Activated naive CD8-positive, alpha-beta T cell treated with anti-CD3 and anti-CD28 coated beads for 36 hours (primary cell): ENCODE measurements at places on chromosomes 4 and X. TPM values are rescaled to one million over a fixed set of nuclear protein-coding genes. Genes with fewer than 3 reads are reported as not detected.

- H3K36me3 ChIP-seq = no peaks in the 10 kb centered on the region
- H3K4me1 ChIP-seq = no peaks in the 10 kb centered on the region
- no peak overlapping the region for H3K4me3 ChIP-seq
- DNase-seq = no peak
- peaks cover 12% of the 10 kb centered on the region for H3K27me3 ChIP-seq
Observed at GRCh38 chr4:127809173-127809800, 27.2 kb downstream of the HSPA4L start.

DNA sequence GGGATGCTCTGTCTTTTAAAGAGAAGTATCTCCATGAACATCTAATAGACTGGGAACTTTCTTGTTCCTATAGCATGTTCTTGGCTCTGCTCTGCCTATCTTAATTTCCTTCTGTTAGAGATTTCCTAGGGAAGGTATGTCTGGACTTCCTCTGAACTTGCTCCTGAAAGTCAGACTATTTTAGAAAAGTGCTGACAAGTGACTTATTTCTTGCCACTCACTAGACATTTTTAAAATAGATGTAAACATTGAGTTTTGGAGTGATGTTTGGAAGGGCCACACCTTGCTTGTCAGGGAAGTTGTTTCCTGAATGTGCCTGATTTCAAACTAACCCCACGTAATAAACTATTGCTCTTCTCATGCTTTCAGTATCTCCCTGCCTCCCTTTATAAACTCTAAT, 62.4 kb upstream of the ATP8A1 start:
- no peak for DNase-seq
- no peak overlapping the region for H3K27ac ChIP-seq
- no peaks in the 10 kb centered on the region for H3K27me3 ChIP-seq
- no peak overlapping the region for H3K4me3 ChIP-seq
- H3K36me3 ChIP-seq = no peaks in the 10 kb centered on the region
- peaks cover 9% of the 10 kb centered on the region for H3K4me1 ChIP-seq

The SLIT2 gene
- total RNA-seq = not detected

The LNX1 gene
- not detected for total RNA-seq
